Stimulated activated CD4-positive, alpha-beta T cell treated with anti-CD3 and anti-CD28 coated beads, TNF-alpha, amount 100 ng/mL, for 24 hours (primary cell): ENCODE measurements at places on chromosomes 1 and 21.

GRCh38 chr1:165717918-165718515 is 19.7 kb upstream of the ALDH9A1 start:
- no peak for DNase-seq

- DNase-seq, result no peak
Observed at GRCh38 chr1:66642992-66643391, 109.0 kb downstream of the SGIP1 start.

- DNase-seq, result no peak
Observed at GRCh38 chr1:157771661-157772425, 5.1 kb downstream of the FCRL2 start.

DNA sequence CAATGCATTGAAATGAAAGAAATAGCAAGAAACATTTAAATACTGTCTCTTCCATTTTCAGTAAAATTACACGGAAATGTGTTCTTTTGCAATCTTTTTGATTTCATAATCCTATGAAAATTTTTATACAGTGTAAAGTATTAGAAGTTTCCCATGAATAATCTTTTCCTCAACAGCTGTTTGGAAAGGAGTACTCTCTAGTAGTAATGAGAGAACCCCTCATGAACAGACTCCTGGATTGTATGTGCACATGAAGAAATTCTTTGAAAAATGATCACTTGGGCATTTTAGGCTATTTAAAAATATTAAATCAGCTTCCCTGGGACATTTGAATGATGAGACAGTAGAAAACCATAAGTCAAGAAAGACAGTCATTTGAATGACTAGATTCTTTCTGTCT is 64.4 kb downstream of the LHX9 start:
- DNase-seq, result no peak

GRCh38 chr1:53655931-53656746 is 82.8 kb downstream of the GLIS1 start:
- no peak for DNase-seq

DNA sequence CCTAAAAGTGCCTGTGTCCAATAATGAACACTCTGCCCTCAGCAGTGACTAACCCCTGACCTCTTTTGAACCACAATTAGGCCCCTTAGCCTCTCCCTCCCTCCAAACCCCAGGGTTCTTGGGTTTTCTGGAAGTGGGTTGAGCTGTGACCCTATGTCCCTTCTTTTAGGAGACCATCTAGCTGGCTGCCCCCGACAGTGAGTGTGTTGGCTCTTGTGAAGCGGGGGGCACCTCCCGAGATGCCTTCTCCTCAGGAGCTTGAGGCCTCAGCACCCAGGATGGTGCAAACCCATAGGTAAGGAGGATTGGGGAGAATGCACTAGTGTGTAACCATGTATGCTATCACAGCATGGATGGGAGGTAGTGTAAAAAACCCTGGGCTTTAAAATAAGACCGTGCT is 7.3 kb downstream of the RUSC1 start:
- DNase-seq, result no peak

DNA sequence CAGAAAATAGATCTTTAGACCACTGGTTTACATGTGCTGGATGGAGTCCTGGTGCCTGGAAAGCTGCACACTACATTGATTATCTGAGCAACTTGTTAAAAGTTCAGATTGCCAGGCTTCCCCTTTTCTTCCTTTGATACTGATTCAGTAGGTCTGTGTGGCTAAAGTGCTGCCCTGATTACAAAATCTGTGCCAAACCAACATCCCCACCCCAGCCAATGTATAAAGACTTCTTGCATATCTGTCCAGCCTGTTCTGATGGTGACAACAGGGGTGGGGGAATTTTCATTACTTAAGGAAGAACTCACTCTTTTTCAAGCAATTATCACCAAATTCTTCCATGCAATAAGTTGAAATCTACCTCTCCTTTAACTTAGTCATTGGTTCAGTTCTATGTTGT is 135.5 kb downstream of the TNFSF18 start:
- no peak for DNase-seq
